ENCODE measurements at places on chromosomes 5 and 9.

- no peak overlapping the region for H3K27ac ChIP-seq
- no peaks in the 10 kb centered on the region for H3K36me3 ChIP-seq
- DNase-seq, result no peak
- H3K27me3 ChIP-seq, result no peaks in the 10 kb centered on the region
- H3K4me1 ChIP-seq, result no peaks in the 10 kb centered on the region
Measured at GRCh38 chr5:95272316-95272929, 12.5 kb downstream of the MCTP1 start.

DNA sequence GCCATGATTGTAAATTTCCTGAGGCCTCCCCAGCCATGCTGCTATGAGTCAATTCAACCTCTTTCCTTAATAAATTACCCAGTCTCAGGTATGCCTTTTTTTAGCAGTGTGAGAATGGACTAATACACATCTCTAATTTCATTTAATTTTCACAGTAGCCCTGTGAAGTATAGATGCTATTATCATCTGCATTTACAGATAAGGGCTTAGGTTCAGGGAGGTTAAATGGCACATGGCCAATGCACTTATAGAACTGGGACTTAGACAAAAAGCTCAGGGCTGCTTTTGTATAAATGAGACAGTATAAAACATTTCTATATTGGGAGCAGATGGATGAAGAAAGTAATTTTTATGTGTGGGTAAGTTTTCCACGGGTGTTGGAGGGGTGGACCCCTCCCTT lies 62.9 kb upstream of the PANK3 start:
- no peak overlapping the region for H3K27ac ChIP-seq
- H3K36me3 ChIP-seq, result no peaks in the 10 kb centered on the region
- H3K27me3 ChIP-seq, result no peaks in the 10 kb centered on the region
- no peak overlapping the region for H3K4me3 ChIP-seq

- no peak overlapping the region for H3K4me3 ChIP-seq
- no peaks in the 10 kb centered on the region for H3K27me3 ChIP-seq
- DNase-seq, result no peak
Measured at GRCh38 chr5:146894753-146895521, 16.4 kb upstream of the PPP2R2B start.

- no peaks in the 10 kb centered on the region for H3K36me3 ChIP-seq
- no peak overlapping the region for H3K4me3 ChIP-seq
- no peak overlapping the region for H3K27ac ChIP-seq
- no peaks in the 10 kb centered on the region for H3K27me3 ChIP-seq
- DNase-seq, result no peak
Measured at GRCh38 chr9:83013867-83014605, 48.9 kb downstream of the RASEF start.

DNA sequence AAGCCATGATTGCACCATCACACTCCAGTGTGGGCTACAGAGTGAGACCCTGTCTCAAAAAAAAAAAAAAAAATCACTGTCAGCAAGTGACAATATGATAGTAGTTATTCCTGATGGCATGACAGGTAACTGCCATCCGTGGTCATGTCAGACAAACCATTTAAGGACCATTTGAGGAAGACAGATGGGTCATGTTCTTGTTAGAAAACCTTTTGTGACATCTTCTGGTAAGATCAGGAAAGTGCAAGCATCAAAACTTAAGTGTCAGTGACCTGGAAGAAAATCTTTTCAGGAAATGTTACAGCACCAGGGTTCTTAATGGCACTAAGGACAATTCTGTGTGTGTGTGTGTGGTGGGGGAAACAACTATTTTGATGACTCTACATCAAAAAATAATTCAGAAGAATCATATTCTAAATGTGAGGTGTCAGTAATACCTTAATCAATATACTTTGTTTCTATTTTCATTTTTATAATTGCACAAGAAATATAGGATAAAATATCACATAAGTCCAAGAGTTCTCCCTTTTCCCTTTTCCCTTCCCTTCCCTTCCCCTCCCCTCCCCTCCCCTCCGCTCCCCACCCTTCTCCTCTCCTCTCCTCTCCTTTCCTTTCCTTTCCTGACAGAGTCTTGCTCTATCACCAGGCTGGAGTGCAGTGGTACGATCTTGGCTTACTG lies 17.8 kb downstream of the SLC38A9 start:
- no peak overlapping the region for H3K27ac ChIP-seq
- DNase-seq, result no peak
- no peaks in the 10 kb centered on the region for H3K27me3 ChIP-seq
- H3K4me1 ChIP-seq, result peaks cover 30% of the 10 kb centered on the region
- H3K36me3 ChIP-seq, result peaks cover 10% of the 10 kb centered on the region

GRCh38 chr5:139668064-139668880 lies 20.1 kb downstream of the CXXC5 start:
- H3K4me1 ChIP-seq, result peaks cover 71% of the 10 kb centered on the region
- no peaks in the 10 kb centered on the region for H3K36me3 ChIP-seq
- H3K27ac ChIP-seq, result peak overlapping the region; percentile 93
- DNase-seq, result no peak
- H3K27me3 ChIP-seq, result no peaks in the 10 kb centered on the region

- no peaks in the 10 kb centered on the region for H3K36me3 ChIP-seq
- H3K27me3 ChIP-seq, result no peaks in the 10 kb centered on the region
- DNase-seq, result no peak
- no peak overlapping the region for H3K27ac ChIP-seq
- peaks cover 38% of the 10 kb centered on the region for H3K4me1 ChIP-seq
Measured at GRCh38 chr5:102781786-102782185, 26.7 kb downstream of the PAM start.

GRCh38 chr5:83401122-83401731 lies 70.3 kb upstream of the VCAN start:
- H3K27me3 ChIP-seq, result no peaks in the 10 kb centered on the region
- DNase-seq, result no peak
- H3K4me3 ChIP-seq, result no peak overlapping the region
- no peaks in the 10 kb centered on the region for H3K36me3 ChIP-seq

GRCh38 chr5:95841914-95842812 lies 19.6 kb upstream of the GLRX start:
- H3K4me3 ChIP-seq, result no peak overlapping the region
- DNase-seq, result peak; percentile 89
- no peaks in the 10 kb centered on the region for H3K4me1 ChIP-seq
- no peaks in the 10 kb centered on the region for H3K27me3 ChIP-seq
- no peaks in the 10 kb centered on the region for H3K36me3 ChIP-seq

DNA sequence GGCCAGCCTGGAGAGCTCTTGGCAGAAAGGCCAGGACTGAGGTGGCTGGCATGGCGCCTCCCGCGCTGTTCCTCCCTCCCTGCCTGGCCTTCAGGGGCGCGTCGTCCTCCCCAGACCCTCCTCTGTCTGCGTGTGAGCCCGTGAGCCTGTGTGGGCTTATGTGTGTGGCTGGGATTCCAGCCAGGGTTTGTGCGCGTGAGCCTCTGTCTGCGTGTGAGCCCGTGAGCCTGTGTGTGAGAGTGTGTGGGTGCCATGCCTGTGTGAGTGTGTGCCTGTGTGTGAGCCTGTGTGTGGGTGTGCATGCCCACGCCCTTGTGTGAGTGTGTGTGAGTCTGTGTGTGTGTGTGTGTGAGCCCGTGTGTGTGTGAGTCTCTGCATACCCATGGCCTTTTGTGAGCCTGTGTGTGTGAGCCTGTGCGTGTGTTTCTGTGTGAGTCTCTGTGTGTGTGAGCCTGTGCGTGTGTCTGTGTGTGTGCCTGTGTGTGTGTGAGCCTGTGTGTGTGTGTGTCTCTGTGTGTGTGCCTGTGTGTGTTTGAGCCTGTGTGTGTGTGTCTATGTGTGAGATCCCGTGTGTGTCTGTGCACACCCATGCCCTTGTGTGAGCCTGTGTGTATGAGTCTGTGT lies 13.0 kb downstream of the RXRA start:
- no peaks in the 10 kb centered on the region for H3K36me3 ChIP-seq
- H3K27me3 ChIP-seq, result no peaks in the 10 kb centered on the region
- no peak for DNase-seq
- no peak overlapping the region for H3K4me3 ChIP-seq
- no peak overlapping the region for H3K27ac ChIP-seq

GRCh38 chr9:91289244-91289643 lies 72.5 kb downstream of the AUH start:
- no peak overlapping the region for H3K4me3 ChIP-seq
- no peak for DNase-seq
- peaks cover 10% of the 10 kb centered on the region for H3K4me1 ChIP-seq
- peaks cover 5% of the 10 kb centered on the region for H3K36me3 ChIP-seq
- no peaks in the 10 kb centered on the region for H3K27me3 ChIP-seq
